Stimulated activated CD4-positive, alpha-beta T cell treated with anti-CD3 and anti-CD28 coated beads, Interleukin-12 subunit alpha, Interleukin-12 subunit beta, amount 100 ng/mL, for 24 hours (primary cell): ENCODE measurements at places on chromosomes 16 and 17.

DNA sequence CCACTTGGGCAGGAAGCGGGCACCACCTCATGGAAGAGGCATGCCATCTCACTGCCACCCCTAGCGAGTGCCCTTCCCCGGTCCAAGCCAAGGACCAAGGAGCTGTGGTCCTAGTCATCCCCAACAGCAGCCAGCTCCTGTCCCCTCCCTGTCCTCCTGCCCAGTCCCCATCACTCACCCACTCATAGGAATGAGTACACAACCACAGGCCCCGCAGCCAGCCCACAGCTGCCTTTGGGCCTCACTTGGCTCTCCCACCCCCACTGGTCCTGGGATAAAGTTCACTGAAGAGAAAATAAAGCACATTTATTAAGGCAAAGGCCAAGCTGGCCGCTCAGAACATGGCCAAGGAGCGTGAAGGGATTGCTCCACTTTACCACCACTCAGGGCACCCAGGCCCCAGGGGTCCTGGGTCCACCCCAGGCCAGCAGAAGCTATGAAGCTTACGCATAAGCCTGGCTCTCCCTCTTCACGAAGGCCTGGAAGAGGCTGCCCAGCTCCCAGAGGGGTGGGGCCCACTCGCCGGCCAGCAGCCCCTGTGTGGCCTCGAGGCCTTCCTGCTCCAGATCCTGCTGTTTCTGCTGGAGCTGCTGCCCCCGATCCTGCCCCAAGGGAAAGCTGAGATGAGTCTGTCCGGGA lies 3.6 kb downstream of the SCRN2 start:
- DNase-seq = no peak

- no peak for DNase-seq
Measured at GRCh38 chr17:81341516-81342268, 46.6 kb upstream of the SLC38A10 start.

- no peak for DNase-seq
Measured at GRCh38 chr17:36858119-36859002, 78.9 kb upstream of the LHX1 start.

GRCh38 chr16:12461201-12461600 lies 342.5 kb downstream of the CPPED1 start:
- DNase-seq = no peak
